Astrocyte of the spinal cord (primary cell): ENCODE measurements at places on chromosomes 3 and 15.

- peak; percentile 64 for DNase-seq
Measured at GRCh38 chr15:78241017-78241416, 6.7 kb upstream of the ACSBG1 start.

- no peak for DNase-seq
Measured at GRCh38 chr15:53395871-53396270, 363.6 kb downstream of the WDR72 start.

DNA sequence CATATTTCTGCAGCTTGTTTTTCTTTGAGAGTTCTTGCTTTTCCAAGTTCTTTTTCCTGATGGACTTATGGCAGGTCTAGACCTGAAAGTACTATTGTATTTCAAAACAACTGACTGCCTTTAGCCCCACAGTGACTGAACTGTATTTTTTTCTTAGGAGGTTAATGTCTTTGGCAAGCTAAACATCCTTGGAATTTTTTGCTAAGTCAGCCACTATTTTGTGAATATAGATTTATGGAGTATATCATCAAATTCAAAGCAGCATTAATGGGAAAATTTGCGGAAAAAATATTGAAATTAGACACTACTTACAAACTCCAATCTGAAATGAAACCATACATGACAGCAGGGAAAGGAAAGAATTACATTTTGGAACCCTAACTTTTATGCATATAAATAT is 8.6 kb downstream of the PIK3CA start:
- DNase-seq: no peak

DNA sequence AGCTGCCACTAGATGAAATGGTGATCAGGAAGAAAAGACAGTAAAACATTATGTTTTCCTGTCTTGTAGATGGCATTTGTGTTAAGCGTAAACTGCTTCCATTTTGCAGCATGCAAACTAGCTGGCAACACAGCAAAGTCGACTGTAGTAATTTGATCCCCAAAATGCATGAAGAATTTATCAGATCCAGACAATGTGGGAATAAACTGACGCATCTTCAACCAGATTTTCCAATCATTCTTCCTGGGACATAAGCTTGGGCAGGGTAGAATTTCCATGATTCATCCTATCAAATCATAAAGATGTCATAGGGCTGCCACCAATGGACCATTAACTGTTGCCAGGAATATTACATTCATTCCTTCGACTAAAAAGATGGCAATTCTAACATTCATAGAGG is 260.3 kb downstream of the ERC2 start:
- DNase-seq: no peak

GRCh38 chr3:155648013-155648591 is 96.8 kb downstream of the PLCH1 start:
- no peak for DNase-seq

- DNase-seq: peak; percentile 97
Measured at GRCh38 chr3:64266065-64266931, 41.0 kb upstream of the PRICKLE2 start.

GRCh38 chr3:39479701-39480414 is 12.4 kb downstream of the MOBP start:
- no peak for DNase-seq

GRCh38 chr3:32454731-32455608 is 47.7 kb downstream of the CMTM6 start:
- DNase-seq: no peak

- peak; percentile 22 for DNase-seq
Measured at GRCh38 chr15:96336108-96336595, 5.7 kb downstream of the NR2F2 start.

GRCh38 chr3:117656391-117656790 is 946.8 kb downstream of the TUSC7 start:
- no peak for DNase-seq

GRCh38 chr3:50364573-50365079 is 5.3 kb upstream of the TMEM115 start:
- DNase-seq: no peak

GRCh38 chr3:191296041-191296541 is 33.1 kb upstream of the CCDC50 start:
- no peak for DNase-seq

DNA sequence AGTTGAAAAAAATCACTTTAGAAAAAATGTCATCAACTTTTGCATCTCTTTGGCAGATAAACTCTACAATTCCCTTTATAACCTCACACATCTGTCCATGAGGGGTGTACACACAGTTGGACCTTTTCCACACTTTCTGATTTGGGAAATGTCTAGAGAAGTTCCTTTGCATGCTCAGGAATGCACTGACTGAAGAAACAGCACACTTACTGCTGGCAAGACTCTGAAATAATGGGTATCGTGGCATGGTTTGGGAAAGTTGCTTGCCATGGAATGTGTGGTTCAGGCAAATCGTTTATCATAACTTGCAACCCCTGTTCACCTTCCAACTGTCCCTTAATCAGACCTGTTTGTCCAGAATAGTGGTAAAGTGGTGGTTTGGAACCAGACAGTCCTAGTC is 135.3 kb upstream of the TGFBR2 start:
- DNase-seq: peak; percentile 56

DNA sequence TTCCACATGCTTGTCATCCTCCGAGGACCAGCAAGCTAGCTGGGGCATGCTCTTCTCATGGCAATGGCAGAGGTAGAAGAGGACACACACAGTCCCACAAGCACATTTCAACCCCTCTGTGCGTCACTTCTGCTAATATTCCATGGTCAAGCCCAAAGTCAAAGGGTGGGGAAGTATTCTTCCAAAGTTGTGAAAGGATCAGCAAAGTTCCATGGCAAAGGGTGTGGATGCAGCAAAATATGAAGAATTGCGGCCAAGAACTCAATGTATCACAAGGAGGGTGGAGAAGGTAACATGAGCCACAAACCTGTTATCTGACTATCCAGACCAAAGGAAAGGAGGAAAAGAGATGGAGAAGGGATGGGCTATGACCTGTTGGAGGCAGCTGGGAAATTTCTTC is 71.2 kb upstream of the SNRK start:
- no peak for DNase-seq

- DNase-seq: no peak
Measured at GRCh38 chr15:67762610-67763368, 62.5 kb upstream of the SKOR1 start.

GRCh38 chr15:32705446-32705845 is 12.4 kb upstream of the GREM1 start:
- no peak for DNase-seq

GRCh38 chr15:52113708-52114107 is 1.1 kb upstream of the BCL2L10 start:
- no peak for DNase-seq

GRCh38 chr3:112403103-112403502 is 70.1 kb downstream of the CD200 start:
- DNase-seq: no peak

DNA sequence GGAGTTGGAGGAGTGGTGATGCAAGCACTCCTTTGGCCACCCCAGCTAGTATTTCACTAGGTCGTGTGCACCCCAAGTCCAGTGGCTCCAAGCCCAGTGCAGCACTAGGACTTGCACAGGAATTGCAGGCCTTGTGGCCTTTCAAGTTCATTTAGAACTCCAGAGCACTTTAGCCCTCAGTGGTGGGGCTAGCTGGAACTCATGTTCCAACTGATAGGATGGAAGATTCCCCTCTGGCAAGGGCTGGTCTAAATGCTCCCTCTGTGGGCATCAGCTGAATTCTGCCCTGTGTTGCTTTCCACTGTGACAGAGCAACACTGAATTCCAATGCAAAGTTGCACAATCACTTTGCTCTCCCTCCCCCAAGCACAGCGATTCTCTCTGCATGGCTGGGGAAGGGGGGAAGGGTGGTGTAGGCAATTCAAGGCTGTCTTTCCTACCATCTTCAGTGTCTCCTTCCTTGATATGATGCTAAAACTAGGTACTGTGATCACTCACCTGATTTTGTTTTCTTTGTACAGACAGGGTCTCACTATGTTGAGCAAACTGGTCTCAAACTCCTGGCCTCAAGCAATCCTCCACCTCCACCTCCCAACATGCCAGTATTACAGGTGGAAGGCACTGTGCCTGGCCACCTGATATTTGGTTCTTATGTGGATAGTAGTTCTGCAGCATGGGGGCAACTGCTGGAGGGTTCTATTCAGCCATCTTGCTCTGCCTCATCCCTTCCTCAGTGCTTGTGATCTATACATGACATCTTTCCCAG is 10.3 kb downstream of the USF3 start:
- peak; percentile 26 for DNase-seq

DNA sequence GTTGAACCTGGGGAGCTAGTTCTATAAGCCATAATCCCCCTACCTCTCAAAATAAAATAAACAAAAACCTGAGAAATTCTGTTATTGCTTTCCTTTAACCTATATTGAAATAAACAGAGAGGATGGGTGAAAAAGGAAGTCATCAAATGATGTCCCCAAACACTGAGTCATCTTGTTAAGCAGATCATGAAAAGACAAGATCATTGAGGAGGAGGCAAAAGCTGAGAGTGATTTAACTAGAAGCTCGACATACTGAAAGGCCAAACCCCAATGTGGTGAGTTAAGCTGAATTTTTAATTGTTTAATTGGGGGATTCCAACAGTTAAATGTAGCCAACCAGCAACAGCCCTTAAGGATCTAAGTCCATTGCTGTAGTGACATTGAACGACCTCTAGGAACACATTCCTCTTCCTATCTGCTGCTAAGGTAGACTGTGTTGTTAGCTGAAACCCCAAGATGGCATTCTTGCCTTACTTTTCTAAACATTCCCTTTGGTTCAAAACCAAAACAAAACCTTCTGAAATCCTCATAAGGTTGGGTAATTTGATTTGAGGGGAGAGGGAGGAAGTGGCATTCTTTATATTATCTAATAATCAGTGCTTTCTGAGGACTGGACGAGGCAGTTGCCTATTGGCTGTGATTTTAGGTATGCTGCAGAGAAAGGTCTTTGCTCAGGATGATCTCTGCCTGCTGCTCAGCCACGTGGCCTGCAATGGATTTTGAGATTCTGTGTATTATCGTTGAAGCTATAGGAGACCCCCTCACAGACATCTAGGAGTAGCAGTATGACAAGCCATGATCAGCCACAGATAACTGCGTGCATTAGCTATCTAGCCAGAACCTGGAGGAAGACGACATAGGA is 62.7 kb upstream of the BNIP2 start:
- DNase-seq: no peak

DNA sequence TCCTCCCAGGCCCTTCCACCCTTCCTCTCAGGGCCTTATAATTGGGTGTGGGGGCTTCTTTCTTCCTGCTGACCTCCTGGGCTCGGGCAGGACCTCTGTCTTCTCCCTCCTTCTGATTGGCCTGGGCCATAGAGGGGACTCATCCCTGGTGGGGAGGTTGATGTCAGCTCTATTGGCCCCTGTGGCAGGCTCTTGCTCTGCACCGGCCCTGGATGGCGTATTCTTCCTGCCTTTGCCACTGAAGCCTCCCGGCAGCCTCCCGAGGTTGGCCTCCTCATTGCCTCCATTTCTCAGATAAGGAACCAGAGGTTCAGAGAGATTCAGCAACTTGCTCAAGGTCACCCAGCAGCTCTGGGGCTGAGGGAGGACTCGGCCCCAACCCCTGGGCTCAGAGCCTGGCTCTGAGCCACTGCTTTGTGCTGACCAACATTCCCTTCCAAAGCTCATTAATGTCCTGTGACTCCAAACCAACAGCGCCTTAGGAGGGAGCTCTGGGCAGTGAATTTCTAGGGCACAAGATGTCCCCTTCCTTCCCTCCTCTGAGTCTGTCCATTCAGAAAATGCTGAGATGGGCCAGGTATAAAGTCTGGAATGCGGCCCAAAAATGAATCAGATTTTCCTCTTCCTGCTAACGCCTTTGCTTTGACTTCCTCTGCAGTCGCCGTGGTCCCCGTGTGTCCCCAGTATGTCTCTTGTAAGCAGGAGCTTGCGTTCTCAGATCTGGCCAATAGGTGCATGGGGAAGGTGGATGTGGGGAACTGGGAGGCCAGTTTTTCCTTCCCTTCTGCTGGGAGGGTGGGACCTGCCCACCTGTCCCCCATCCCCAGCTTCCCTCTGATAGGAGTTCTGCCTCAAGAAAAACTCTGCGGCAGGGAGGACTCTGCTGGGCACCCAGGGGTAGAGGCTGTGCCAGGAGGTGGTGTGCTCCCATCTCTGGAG is 74.2 kb downstream of the HMCES start:
- DNase-seq: no peak

DNA sequence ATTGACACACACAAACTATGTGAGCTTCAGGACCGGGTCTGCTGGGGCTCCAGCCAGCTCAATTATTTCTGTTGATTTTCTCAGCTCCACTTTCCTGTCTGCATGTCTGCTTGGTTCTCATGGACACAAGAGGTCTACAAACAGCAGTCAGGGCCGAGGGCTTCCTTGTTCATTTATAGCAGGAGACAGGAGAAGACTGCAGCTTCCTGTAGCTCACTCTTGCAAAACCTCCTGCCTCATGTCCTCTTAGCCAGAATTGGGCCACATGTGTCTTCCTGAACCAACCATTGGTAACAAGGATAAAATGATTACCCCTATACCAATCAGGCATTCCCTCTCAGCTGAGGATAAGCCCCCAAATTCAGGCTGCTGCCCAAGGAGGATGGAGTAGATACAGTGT is 182.8 kb downstream of the TLE3 start:
- DNase-seq: no peak

GRCh38 chr15:43118829-43119228 is 13.0 kb upstream of the UBR1 start:
- no peak for DNase-seq

GRCh38 chr3:112446343-112446742 is 52.9 kb downstream of the BTLA start:
- DNase-seq: peak; percentile 63

GRCh38 chr3:73868688-73869315 is 244.1 kb upstream of the PDZRN3 start:
- peak; percentile 44 for DNase-seq

DNA sequence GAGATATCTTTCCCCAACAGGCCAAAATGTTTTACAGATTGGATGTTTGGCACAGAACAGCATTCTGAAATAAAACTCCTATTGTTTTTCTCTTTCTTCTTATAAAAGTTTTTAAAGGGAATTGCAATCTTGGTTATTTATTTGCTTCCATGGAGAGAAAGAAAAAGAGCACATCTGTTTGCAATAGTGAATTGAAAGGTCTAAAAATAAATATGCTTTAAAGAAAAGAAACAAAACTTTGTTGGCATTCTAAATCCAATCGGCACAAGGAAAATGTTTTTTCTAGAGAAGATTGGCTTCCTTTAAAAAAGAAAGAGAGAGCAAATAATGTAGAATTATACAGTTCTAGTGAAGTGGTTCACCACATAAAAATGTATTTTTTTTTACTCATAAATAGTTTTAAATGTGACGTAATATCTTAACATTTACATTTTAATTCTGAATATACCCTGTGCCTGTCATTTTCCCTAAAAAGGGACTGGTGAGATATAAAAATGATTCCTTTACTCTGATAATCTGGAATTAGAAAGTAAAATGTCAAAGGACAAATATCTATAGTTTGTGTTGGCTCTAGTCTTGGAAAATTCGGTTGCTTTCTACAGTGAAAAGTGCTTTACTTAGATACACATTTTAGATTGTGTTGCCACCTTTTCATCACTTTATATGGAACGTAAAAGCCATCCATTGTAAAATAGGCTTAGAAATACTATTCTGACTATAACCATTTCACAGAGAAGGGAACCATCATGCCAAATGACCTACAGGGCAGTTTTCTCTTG is 257.4 kb upstream of the CBLB start:
- no peak for DNase-seq

- DNase-seq: no peak
Measured at GRCh38 chr3:66398228-66399025, 102.4 kb downstream of the LRIG1 start.

- no peak for DNase-seq
Measured at GRCh38 chr3:150216866-150217600, 191.1 kb upstream of the TSC22D2 start.

- DNase-seq: peak; percentile 22
Measured at GRCh38 chr3:196774191-196774820, 34.6 kb downstream of the PAK2 start.
